ENCODE measurements at places on chromosomes 3 and 15.
A peak's percentile ranks its signal among the peaks of the same experiment; 100 is the strongest.

DNA sequence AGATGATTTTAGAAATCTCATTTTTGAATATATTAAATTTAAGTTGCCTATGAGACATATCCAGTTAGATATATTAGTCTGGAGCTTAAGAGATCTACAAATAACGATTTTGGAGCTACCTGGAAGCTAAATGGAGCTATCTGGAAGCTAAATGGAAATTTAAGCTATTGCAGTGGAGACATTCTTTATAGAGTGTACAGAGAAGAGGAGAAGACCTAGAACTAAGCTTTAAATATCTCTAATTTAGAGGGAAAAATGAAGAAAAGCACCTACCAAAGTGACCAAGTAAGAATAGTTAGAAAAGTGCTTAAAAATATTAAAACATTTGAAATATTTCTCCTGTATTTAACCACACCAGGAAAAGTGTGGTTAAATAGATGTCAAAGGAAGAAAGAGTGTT, 28.3 kb downstream of the SPESP1 start:
- DNase-seq, result no peak

DNA sequence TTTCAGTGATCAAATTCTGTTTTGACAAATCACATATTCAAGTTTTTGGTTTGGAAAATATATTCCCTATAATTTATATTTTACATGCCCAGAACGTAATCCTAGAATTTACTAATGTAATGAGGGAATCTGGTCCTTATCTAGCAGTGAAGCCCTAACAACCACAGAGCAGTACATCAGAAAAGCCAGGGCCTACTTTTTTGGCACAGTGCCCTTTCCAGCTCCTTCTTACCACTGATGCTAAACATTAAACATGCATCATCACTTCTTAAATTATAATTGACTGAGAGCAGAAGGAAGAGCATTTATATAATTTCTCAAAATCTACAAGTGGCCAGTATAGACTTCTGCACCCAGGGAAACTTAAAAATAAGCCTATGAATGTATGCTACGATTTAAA, 66.7 kb downstream of the FBXL22 start:
- no peak for DNase-seq

- DNase-seq, result no peak
Observed at GRCh38 chr3:187968883-187969580, 184.9 kb upstream of the LPP start.

GRCh38 chr3:46665763-46666452, 27.6 kb downstream of the ALS2CL start:
- DNase-seq, result no peak

DNA sequence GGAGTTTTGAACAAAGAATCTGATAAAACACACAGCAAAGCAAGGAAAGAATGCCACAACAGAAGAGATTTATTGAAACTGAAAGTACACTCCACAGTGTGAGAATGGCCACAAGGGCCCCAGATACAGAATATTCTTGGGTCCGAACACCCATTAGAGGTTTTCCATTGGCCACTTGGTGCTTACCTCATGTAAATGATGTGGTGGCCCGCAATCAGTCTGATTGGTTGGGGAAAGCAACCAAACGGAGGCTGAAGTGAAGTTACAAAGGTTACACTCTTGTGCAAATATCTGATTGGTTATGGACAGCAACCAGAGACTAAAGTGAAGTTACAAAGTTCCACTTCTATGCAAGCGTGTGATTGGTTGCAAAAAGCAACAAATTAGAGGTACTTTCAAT, 20.4 kb downstream of the NSUN3 start:
- DNase-seq, result no peak

DNA sequence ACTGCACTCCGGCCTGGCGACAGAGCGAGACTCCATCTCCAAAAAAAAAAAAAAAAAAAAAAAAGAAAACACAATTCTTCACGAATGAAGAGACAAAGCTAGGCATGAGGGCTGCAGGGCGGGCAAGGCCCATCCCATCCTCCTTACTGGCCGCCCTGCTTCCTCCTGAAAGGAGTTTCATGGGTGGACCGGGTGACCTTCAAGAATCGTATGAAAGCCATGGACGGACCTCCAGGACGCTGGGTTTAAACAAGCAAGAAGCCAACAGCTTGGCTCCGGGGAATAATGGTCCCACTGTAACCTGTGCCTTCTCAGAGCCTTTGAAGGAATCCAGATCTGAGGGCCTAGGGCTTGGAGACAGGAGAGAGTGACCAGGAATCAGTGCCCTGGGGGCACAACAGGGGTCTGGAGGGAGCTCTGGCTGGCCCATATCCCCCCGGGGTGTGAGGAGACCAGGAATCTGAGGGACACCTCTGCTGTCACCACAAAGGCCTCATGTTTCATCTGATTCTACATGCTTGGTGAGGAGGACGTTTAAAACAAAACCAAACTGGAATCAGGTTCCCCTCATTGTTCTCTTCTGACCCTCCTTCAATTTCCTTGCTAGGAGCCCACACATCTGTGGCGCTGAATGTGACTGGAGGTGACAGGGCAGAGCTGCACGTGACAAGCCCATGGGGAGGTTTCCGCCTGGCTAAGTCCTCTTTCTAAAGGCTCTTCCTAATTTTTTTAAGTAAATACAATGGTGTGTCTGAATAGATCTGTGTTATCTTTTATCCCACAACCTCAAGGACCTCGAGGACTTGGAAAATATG, 46.1 kb downstream of the WHAMM start:
- peak; percentile 62 for DNase-seq

GRCh38 chr3:54122324-54123002, at the start of gene CACNA2D3:
CACNA2D3 (plus strand) TSS chr3:54122552.
- DNase-seq, result no peak

GRCh38 chr15:97087006-97087741, 756.7 kb downstream of the NR2F2 start:
- no peak for DNase-seq

- no peak for DNase-seq
Observed at GRCh38 chr3:152811974-152812760, 22.8 kb upstream of the P2RY1 start.

- DNase-seq, result no peak
Observed at GRCh38 chr3:106014518-106014917, 145.7 kb upstream of the CBLB start.

- no peak for DNase-seq
Observed at GRCh38 chr3:143769616-143770015, 78.7 kb downstream of the SLC9A9 start.

DNA sequence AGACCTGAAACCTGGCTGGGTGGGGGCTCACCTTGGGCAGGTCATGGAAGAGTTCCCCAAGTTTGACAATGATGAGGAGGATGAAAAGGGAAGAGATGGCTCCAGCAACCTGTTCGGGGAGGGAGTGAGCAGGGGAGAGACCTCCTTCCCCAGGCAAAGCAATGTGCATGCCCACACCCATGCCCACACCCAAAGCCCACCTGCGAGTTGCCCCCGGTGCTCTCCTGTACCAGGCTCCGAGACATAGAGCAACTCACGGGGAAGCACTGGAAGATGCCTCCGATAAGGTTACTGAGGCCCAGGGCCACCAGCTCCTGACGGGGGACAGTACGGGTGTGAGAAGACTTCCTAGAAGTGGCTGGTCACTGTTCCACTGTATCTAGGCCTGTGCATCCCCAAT, 4.9 kb downstream of the SLC26A6 start:
- no peak for DNase-seq

- no peak for DNase-seq
Observed at GRCh38 chr15:73957785-73958184, 31.5 kb downstream of the LOXL1 start.

GRCh38 chr3:73028803-73029202, 32.2 kb downstream of the PPP4R2 start:
- DNase-seq, result no peak

GRCh38 chr3:58260733-58261132, 23.1 kb downstream of the ABHD6 start:
- no peak for DNase-seq

DNA sequence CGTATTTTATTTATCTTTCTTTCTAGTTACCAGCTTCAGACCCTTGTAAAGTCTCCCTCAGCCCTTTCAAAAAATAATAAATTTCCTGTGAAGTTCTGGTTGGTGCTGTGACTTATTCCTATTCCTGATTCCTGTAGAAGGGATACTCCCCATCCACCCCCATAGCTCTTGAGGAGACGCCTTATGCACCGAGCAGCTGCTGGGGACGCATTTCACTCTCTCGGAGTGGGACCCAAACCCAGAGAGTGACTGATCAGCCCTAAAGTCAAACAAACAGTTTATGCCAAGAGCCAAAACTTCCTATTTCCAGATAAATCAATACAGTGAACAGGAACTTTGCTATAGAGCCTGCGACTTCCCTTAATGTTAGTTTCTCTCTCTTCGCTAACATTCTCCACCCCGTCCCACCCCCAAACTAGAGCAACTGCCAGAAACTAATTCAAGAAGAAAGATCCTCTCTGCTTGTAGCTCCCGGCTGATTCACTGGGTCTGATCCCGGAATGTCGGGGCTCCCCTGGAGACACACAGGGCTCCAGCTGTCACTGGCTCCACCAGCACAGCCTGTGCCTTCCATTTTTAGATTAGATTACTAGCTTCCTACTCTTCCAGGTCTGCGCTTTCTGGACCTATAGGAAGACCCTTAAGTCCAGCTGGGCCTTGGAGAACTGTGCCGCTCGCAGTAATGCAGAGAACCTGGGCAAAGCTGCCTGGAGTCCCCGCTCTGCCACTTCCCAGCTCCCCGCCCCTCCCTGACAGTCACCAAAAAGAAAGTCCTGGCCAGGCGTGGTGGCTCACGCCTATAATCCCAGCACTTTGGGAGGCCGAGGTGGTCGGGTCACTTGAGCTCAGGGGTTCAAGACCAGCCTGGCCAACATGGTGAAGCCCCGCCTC, 45.2 kb downstream of the KLHL25 start:
- no peak for DNase-seq

- DNase-seq, result no peak
Observed at GRCh38 chr3:72953325-72953956, 43.2 kb upstream of the PPP4R2 start.

DNA sequence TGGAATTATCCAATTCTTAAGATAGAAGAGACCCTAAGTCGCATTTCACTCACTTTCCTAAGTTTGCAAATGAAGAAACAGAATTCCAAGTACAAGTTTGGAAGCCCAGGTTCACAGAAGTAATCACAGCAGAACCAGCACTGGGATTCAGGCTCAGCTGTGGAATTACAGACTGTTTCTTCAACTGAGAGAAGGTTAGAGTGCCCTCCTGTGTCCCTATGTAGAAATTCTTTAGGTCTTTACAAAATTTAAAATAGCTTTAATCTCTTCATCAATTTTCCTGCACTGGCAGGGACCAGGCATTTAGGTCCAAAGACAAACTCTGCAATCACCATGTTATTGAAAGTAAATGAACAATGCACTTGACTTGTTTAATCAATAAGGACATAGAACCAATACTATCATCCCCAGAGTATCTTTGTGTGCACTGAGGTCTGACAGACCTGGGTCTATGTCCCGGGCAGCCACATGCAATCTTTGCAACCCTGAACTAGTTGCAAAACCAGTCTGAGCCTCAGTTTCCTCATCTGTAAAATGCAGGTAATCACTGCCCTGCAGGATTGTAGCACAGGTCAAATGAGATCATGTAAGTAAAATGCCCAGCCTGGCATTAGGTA, 96.3 kb upstream of the ZBED2 start:
- no peak for DNase-seq

DNA sequence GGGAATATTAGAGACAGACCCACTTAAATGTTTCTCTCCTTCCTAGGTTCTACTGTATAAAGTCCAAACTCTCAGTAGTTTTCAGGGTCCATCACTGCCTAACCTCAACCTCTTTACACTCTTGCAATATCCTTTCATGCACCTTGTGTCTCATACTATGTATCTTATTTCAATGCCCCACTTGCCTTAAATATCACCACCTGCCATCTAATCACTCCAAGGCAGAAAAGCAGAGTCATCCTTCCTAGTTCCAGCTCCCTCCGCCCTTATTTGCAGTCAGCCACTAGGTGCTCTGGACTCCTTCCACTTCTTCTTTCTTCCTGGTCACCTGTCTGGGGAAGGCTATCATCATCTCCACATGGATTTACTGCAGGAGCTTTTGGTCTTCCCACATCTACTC, 322.0 kb downstream of the MFSD1 start:
- DNase-seq, result no peak

GRCh38 chr3:194672876-194673275, 885 bp upstream of the LSG1 start:
- peak; percentile 6 for DNase-seq

DNA sequence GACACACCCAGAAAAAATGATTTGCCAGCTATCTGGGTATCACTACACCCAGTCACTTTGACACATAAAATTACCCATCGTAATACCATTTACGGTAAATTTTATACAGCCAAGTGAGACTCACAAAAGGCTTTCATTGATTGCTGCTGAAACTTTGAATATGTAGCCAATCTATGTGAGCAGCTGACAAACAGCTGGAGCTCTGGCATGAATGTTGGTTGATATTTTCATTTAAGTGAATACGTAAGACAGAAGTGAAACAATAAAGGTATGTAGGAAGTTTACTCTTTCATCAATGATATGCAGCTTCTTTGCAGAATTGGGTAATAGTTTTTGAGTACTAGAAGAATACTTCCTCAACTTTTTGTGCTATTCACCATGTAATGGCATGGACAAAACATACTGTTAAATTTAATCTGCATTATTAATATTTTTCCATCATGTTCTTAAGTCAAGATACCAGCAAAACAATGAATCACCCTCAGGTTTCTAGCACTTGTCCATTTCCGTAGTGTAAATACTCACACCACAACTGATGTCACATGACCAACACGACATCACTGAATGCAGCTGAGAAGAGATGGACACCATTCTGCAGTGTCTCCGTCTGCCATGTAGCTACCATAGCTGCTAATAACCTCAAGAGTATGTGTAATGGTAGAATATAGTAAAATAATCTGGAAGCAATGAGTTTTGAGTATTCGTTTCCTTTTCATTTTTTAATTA, 205.9 kb upstream of the HES1 start:
- no peak for DNase-seq

- DNase-seq, result peak; percentile 93
Observed at GRCh38 chr15:41660235-41661077, at the start of gene MGA. MGA (plus strand) TSS chr15:41660405.

DNA sequence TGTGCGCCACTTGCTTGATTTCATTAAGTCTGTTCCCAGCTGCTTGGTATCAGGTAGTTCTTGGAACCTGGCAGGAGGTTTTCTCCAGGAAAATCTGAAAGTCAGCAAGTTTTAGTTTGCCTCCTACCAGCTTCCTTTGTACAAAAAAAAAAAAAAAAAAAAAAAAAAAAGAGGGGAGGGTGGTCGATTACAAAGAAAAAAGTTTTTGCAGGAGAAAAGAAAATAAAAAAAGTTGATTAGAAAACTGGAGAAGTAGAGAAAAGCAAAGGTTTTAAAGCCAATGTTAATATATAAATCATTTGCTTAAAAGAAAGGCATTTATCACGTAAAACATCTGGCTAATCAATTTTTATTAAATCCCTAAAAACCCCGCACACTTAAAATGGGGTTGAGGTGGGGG, 5.9 kb downstream of the EPHA3 start:
- no peak for DNase-seq

- no peak for DNase-seq
Observed at GRCh38 chr15:91047545-91048199, 25.3 kb upstream of the VPS33B start.
